ENCODE measurements at places on chromosomes 7 and 10.
A peak's percentile ranks its signal among the peaks of the same experiment; 100 is the strongest.

- DNase-seq = no peak
Observed at GRCh38 chr7:159033956-159034355, 110.7 kb downstream of the VIPR2 start.

DNA sequence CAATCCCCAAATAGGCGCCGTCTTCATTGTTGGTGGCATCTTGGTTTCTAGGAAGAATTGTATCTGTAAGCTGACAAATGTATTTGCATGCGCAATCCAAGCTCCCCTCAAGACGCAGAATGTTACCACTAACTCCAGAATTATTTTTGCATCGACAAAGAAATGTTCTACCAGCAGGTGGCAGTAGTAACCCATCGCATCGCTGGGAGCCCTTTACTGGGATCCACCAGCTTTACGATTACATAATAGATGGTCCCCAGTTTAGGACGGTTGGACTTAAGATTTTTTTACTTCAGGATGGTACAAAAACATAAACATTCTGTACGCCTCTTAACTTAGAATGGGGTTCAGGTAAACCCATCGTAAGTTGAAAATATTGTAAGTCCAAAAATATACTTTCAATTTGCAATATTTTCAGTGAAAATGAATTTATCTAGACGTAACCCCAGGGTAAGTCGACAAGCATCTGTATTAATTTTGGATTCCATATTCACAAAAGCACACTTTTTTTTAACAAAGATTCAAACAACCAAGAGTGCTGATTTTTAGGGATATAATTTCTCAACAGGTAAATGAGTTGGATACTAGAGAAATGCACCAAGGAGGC, 114.0 kb upstream of the COBL start:
- DNase-seq = peak; percentile 65

DNA sequence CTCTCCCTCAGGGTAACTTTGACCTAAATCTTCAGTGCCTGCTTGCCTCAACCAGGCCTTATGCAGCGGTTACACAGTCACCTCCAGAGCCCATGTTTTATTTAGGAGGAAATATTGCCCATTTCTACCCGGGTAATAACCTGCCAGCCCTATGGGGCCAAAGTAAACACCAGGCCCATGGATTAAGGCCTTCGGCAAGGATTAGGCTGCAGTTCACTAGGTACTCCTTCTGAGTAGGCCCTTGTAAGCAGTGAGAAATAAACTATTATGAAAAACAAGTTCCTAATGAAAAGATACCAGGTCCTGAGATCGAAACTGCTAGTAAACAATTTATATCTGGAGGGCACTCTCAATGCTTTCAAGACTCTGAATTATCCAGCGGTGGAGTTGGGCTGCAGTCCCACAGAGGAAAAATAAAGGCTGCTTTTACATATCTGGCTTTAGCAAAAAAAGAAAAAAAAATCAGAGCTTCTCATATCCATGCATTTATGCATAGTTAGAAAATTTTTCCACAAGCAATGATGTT, 3.7 kb upstream of the HOXA10 start:
- no peak for DNase-seq

DNA sequence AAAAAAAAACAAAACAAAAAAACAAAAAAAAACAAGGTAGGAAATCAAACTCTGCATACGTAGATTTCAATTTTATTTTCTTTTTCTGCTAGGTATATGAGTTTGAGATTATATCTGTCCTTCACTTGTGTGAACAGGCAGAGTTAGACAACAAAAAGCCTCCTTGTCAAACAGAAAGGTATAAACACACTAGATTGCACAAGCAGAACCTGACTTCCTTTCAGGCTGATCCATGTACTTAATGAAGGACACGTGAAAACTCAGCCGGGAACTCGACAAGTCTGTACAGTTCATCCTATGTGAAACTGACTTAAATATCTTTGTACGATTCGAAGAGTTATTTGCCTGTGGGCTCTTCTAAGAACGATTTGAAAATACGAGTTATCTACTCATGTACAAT, 254.1 kb downstream of the ARL4A start:
- no peak for DNase-seq

- DNase-seq = no peak
Observed at GRCh38 chr10:4397337-4397736, 428.7 kb upstream of the AKR1E2 start.

DNA sequence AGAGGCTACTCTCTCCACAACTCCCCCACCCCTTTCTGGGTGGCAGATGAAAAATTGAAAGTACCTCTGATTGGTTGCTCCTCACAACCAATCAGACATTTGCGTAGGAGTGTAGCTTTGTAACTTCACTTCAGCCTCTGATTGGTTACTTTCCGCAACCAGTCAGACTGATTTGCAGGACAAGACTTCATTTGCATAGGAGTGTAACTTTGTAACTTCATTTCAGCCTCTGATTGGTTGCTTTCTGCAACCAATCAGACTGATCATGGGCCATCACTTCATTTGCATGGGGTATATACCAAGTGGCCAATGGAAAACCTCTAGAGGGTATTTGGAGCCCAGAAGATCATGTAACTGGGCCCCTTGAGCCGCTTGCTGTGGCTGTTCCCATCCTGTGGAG, 25.6 kb downstream of the CDNF start:
- no peak for DNase-seq

- DNase-seq = no peak
Observed at GRCh38 chr7:112331492-112331891, 118.8 kb upstream of the IFRD1 start.

GRCh38 chr7:74083928-74084721, 521 bp downstream of the LIMK1 start:
- no peak for DNase-seq

DNA sequence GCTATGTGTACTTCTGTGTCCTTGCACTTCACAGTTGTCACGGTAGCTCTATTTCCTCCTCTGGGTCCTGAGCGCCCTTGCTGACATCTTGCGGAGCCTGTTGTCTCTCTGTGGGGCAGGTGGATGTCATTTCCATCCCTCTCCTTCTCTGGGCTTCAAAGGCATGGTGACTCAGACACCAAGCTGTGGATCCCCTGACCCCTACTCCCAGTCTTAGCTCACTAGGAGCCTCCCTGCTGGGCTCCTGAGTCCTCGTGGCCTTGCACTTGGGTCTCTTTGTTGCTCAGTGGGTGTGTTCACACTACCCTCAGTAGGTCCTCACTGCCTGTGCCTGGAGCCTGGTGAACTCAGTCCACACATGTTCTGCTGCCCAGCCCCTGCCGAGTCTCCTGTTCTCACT, 100.3 kb upstream of the PAX2 start:
- no peak for DNase-seq

- DNase-seq = no peak
Observed at GRCh38 chr10:86957471-86958115, at the start of gene MMRN2. Gene MMRN2, minus strand, starts transcription at chr10:86957615. Its CDS starts 74 bp downstream, at chr10:86957541.

DNA sequence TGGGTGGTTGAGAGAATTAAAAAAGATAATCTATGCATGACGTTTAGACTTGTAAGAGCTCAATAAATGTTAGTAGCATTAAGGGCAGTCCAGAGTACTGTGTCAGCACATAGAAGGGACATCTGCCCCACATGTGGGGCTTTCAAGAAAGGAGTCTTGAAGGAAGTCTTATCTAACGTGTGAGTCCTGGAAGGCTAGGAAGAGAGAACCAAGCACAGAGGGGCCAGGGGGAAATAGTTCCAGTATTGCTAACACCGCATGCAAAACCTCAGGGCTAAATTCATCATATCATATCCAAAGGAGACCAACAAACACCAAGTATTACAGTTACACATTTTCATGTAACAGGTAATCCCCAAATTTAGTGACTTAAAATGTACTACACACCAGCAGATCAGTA, 122.7 kb downstream of the AOAH start:
- DNase-seq = no peak

GRCh38 chr10:43217563-43218205, 49.2 kb downstream of the RASGEF1A start:
- no peak for DNase-seq

- DNase-seq = no peak
Observed at GRCh38 chr7:34128762-34129161, 223.4 kb downstream of the BMPER start.

- no peak for DNase-seq
Observed at GRCh38 chr7:30760514-30761213, 8.7 kb downstream of the INMT start.

- DNase-seq = no peak
Observed at GRCh38 chr10:133528296-133528844, 1.2 kb downstream of the CYP2E1 start.

DNA sequence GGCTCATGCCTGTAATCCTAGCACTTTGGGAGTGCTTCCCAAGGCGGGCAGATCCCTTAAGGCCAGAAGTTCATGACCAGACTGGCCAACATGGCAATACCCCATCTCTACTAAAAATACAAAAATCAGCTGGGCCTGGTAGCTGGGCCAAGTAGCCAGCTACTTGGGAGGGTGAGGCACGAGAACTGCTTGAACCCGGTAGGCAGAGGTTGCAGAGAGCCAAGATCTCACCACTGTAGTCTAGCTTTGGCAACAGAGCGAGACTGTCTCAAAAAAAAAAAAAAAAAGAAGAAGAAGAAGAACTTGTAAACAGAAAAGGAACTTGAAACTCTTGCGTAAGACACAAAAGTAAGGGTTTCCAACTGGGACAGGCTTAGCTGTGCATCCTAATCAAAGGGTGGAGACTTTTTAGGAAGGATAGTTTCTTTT, 5.6 kb upstream of the IFIT2 start:
- no peak for DNase-seq

DNA sequence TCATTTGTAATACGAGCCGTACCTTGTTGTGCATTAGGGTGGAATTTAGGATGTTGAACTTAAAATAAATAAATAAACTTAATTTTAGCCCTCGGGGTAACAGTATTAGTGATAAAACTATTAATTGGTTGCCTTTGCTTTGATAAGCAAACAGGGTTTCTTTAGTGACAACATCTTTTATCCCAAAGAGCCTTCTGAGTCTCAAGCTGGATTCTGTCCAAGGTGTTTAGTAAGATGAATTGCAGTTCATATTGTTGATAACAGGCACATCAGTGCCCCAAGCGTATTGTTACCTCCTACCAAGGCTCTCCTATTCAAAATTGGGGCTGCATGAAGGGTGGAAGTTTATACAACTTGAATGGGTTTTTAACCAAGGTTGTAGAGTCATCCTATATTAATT, 144.4 kb upstream of the CELF2 start:
- DNase-seq = no peak

GRCh38 chr10:98030991-98031431, 590 bp upstream of the CRTAC1 start:
- DNase-seq = peak; percentile 47

DNA sequence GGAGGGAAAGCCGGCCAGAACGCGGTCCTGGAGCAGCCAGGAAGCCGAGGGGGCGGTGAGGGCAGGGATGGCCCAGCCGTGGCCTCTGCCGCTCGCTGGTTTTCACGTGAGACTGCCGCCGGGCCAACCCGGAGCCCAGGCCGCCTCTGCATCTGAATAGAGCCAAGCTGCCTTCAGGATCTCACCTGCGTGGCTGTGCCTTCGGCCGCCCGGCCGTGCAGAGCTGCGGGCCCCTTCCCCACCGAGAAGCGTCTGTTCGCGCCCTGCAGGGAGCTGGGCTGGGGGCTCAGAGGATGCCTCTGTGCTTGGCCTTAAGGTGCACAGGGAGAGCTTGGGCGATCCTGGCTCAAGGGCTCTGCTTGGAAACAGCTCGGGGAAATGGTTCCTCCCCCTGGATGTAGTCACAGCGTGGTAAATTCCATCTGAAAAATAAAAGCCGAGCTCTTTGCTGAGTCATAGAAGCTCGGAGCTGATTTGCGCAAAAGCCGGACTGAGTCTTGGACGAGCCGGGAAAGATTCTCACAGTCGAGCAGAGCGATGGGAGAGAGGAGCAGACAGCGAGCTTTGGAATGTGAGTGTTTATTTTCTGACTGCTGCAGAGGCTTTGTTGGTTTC, at the start of gene JAKMIP3:
TSS of gene JAKMIP3 (plus strand) at position 456 of the 615 bp plus-strand sequence. CDS start 38,863 bp downstream, outside the sequence.
- peak; percentile 27 for DNase-seq

- DNase-seq = no peak
Observed at GRCh38 chr7:122305475-122306319, 1.1 kb upstream of the FEZF1 start.

- no peak for DNase-seq
Observed at GRCh38 chr7:37107047-37107750, 341.5 kb downstream of the ELMO1 start.

DNA sequence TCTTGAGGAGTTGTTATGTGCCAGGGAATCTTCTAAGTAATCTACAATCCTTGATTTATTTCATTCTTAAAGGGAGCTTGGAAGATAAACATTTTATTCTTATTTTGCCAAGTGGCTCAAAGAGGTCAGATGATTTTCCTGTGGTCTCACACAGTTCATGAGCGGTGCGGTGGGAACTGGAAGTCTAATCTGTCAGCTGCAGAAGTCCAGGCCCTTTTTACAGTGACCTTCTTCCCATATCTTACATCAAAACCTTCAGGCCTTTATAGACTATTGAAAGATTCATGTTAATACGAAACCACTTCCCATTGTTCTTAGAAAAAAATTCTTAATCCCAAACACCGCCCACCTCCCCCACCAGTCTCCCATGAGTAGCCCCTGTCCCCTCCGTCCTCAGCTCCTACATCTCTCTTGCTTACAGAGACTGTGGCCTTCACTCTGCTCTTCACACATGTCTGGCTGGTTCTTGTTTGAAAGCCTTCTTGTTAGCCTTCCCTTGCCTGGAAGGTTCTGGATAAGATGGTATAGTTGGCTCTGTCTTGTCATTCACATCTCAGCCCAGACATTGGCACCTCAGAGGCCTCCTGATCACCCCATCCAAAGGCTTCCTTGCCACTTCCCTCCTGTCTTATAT, 61.5 kb downstream of the ITGA8 start:
- DNase-seq = no peak

GRCh38 chr7:33072471-33072870, 9.9 kb upstream of the NT5C3A start:
- DNase-seq = no peak

- DNase-seq = no peak
Observed at GRCh38 chr10:1199897-1200721, 143.9 kb downstream of the WDR37 start.

- DNase-seq = no peak
Observed at GRCh38 chr10:4622384-4622783, 203.6 kb upstream of the AKR1E2 start.

GRCh38 chr10:14074062-14074884, 256.5 kb downstream of the FRMD4A start:
- DNase-seq = no peak

- no peak for DNase-seq
Observed at GRCh38 chr7:44949303-44949702, 29.5 kb downstream of the MYO1G start.

- DNase-seq = no peak
Observed at GRCh38 chr10:17805330-17805729, 3.8 kb upstream of the MRC1 start.

GRCh38 chr7:147235645-147236382, 1119.2 kb downstream of the CNTNAP2 start:
- DNase-seq = no peak

DNA sequence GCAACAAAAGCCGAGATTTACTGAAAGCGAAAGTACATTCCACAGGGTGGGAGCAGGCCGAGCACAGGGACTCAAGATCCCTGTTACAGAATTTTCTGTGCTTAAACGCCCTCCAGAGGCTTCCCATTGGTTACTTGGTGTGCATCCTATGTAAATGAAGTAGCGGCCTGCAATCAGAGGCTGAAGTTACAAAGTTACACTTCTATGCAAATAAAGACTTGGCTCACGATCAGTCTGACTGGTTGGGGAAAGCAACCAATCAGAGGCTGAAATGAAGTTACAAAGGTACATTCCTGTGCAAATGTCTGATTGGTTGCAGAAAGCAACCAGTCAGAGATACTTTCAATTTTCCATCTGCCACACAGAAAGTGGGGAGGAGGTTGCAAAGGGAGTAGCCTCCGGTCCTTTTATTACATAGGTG, 4.1 kb downstream of the ACBD7 start:
- peak; percentile 37 for DNase-seq
